ENCODE measurements at places on chromosomes 7 and 10.

DNA sequence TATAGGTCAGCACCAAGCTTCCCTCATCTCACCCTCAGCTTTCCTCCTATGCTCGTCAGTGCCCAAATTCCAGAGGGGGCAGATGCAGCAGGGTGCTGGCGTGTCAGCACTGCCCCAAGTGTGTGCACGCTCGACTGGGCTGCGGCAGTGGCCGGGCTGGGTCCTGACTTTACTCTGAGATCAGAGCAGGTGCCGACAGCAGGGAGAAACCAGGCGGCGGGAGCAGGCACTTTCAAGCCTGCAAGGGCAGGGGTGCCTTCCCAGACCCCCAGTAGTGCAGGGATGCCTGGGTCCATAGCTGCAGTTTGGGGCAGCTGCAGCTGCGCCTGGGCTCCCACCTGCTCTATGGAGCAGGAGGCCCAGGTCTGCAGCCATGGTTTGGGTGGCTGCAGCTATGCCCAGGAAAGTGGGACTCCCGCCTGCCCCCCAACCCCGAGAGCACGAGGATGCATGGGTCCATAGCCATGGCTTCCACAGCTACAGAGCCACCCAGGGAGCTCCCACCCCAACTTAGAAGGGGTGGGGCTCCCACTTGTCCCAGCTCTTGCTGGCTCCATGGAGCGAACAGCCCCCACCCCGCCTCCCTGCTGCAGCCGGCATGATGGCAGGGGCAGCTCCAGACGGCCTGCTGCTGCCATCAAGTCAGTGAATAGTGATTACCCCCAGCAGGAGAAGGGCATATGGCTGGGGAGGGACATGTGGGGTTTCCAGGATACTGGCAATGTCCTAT lies 199.2 kb upstream of the KMT2E start:
- DNase-seq = no peak

GRCh38 chr10:71773221-71773971 lies at the start of gene VSIR:
TSS of gene VSIR (minus strand) at chr10:71773520. CDS start at chr10:71773439, 81 bp downstream.
- peak; percentile 97 for DNase-seq

- no peak for DNase-seq
These were observed 84.4 kb downstream of the RUNDC3B start for GRCh38 chr7:87712571-87712970.

- no peak for DNase-seq
These were observed 163.2 kb upstream of the GPR26 start for GRCh38 chr10:123502983-123503382.

DNA sequence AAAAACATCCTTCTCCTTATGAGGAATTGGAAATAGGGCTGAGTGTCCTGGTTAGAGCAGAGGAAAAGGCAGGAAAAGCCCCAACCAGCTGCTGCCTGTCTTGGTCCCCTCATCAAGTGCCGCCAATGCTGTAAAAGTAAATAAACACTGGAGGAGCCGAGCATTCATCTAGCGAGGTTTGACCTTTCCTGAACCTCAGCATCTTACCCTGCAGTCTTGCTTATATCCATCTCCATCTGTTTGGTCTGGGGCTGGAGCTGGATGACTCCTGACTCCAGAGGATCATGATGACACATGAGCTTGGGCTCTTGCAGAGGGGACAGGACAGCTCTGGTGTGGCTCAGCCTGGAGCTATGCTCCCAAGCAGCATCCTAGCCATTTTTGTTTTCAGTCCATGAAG lies 501.1 kb downstream of the TNS3 start:
- no peak for DNase-seq

DNA sequence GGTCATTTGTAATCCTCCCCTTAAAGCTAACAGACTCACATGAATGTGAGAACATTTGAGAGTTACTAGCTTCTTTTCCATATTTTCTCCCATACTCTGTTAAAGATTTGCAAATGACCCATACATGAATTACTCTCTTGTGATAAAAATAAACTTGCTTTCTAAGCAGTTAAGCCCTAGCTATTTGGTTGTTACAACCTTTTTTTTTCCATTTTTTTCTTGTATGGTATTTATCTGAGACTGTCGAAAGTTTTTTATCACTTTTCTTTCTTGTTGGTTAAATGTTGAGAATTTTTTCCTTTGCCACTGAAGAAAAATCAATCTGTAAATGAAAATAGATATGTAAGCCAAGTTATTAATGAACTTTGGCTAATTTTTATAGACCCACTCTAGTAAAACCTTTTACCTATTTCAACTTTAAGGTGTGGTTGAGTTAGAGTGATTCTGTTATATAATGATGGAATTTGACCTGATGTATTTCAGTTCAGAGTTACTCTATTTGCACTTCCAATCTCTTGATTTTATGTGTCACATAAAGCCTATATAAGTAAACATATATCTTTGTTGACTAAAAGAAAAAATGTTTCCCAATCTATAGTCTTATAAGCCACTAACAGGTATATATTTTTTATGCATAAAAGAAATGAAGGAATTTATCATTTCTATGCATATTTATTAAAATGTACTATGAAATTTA lies 19.0 kb upstream of the TMEM229A start:
- no peak for DNase-seq

- no peak for DNase-seq
These were observed 14.8 kb downstream of the NFE2L3 start for GRCh38 chr7:26166684-26167266.

- no peak for DNase-seq
These were observed 23.1 kb upstream of the ZC3HAV1L start for GRCh38 chr7:139058943-139059342.

- DNase-seq = no peak
These were observed 319 bp upstream of the MMD2 start for GRCh38 chr7:4959306-4959705.

DNA sequence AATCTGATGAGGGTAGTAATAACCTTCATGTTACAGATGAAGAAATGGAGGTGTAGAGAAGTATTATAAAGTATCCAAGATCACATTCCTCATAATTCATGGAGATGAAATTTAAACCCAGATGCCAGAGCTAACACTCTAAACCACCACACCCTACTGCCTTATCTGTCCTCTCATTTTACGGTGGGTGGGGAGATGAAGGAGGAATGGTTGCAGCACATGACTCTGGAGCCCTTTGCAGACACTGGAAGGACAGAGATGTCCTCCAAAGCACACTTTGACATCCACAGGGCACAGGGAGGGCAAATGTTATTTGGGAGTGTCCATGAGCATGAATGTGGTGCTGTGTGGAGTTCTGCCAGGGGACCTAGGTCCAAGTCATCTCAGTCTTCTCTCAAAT lies 1.1 kb downstream of the PLEKHS1 start:
- no peak for DNase-seq

DNA sequence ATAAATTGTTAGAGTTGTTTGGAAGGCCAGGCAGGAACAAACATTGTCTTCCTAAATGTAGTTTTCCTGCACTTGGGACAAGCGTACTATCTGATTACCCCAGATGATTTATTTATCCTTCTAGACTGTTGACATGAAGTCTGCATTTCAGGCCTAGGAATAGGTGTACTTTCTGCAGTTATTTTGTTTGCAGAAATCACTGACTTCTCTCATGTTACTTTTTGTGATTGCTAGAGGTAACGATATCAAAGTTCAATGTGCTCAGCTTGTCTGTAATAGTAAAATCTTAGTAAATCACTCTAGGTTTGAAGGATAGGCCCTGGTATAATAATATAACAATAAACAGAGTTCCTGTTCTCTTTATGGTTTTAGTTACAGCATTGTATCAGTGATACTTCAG lies 75.4 kb upstream of the HDAC9 start:
- no peak for DNase-seq

GRCh38 chr10:4670737-4671136 lies 155.3 kb upstream of the AKR1E2 start:
- no peak for DNase-seq

GRCh38 chr10:8034466-8035005 lies 20.0 kb upstream of the GATA3 start:
- DNase-seq = peak; percentile 18

DNA sequence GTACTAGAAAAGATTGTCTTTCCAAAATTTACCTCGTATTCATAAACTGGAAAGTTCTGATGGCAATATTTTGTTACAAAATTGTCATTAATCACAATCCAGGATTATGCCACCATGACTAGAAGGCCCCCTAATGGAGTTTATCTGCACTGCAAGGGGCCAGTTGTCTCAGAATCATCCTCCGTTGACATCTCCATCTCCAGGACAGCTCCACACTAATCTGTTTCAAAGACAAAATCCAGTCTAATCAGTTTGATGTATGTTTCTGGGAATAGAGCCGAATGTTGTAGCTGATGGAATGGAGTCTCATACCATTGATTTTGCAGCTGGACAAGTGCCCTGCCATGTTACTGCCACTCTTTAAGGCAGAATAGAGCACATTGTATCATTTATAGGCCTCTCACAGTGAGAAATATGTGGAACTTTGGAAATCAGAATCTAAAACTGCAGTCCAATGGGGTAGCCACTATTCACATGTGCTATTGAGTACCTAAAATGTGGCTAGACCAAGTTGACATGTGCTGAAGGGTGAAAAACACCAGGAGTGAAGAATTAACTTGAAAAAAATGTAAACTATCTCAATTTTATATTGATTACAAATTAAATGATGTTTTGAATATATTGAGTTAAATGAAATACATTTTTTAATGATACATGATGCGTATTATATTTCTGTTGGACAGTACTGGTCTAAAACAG lies 38.3 kb upstream of the TOMM7 start:
- no peak for DNase-seq

DNA sequence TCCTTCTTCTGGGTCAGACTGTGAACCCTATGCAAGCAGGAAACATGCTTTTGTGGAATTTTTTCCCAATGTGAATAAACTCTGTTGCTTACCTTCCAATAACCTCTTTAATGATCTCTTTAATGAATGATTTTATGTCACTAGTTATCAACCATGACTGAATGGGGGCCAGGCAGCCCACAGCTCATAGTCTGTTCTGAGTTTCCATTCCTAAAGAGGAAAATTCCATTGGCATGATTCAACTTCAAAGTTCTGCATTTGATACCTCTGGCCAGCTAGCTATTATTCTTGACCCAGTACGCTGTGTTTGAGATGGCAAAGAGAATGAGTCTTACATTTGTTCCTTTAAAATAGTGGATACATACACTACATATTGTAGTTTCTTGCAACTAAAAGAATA lies 867.8 kb upstream of the CELF2 start:
- no peak for DNase-seq

DNA sequence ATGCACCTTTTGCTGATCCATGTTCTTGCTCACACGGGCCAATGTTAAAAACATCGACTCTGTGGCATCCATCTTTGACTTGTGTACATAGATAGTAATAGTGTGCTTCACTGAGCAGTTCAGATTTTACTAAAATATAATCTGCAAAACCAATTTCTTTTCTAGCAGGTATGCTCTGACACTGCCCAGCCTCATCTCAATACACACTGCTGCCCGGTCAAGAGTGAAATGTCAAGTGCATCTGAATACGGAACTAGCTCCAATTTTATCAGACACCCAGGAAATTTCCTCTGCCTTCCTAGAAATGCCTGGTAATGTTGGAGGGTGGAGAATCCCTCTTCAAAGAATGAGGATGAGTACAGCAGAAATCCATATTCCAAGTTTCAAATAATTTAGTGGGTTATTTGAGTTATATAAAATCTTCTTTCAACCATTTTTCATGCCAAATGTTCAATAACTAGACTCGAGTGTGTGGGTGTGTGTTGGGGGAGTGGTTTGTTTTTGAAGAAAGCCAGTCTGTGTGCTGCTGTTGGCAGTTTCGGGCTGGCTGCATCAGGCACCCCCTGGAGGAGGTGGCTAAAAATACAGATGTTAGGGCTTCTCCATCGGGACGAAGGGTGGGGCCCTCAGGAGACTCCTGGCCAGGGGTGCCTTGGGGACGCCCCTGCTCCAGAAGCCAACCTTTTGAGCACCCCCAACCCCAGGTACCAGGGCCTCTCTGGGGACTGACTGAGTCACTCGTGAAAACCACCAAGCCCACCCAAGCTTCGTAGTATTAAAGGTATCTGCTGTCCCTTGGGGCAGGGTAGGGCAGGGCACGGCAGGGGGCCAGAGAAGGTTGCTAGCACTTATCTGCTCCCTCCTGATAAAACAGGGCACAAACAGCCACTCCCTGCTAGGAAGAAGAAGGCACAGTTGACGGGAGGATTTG lies 15.4 kb downstream of the CTBP2 start:
- DNase-seq = no peak

DNA sequence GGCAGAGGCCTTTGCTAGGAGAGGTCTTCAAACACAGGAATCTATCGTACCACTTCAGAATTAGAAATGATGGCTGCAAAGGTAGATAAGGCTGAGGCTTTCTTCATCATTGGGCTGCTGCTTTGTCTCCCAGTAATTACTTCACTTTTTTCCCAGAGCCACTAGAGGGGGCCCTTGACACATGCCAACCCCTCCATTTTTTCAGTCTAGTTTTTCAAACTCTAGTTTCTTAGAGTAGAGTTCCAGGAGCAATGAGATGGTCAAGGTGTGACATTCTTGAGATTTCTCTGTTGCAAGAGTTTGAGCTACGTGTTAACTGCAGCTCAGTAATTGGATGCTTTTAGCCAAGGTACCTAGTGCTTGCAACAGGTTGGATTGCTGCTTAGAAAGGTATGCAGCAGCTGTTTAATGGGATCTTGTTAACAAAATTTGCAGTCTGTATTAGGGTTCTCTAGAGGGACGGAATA lies 33.8 kb upstream of the RBM20 start:
- DNase-seq = peak; percentile 16

DNA sequence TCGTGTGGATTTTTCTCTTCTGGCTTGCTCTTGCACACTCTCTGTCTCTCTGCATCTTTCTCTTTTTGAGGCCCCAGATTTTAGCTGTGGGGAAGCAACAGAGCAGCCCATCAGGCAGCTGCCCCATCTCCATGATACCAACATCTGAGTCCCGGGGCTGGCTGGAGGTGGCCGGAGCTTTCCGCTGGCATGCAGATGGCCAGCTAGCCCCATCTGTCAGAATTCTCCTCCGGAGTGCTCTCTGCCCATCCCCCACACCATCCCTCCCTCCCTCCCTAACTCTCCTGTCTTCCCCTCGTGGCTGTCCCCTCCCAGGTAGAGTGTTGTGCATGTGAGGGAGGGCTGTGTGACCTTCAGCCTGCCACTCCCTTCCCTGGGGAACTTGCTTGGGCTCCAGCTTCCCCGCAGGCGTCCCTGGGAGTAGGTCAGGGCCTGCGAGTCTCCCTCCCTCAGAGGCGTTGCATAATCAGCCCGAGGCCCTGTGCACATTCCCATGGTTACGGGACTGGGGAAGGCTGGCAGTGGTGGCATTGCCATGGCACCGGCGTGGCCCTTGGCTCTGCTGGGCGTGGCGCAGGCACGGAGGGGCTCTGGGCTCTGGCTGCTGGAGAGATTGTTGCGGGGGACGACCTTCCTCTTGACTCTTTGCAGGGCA lies 24.7 kb downstream of the GHRHR start:
- DNase-seq = no peak

All from naive thymus-derived CD4-positive, alpha-beta T cell (primary cell).